ENCODE measurements at places on chromosomes 3 and 15. TPM values are rescaled to one million over a fixed set of nuclear protein-coding genes. Genes with fewer than 3 reads are reported as not detected.
A peak's percentile ranks its signal among the peaks of the same experiment; 100 is the strongest.

- peak; percentile 59 for DNase-seq
Measured at GRCh38 chr3:195441476-195441991, 1.3 kb downstream of the ACAP2 start.

TMC3 gene
- not detected for total RNA-seq

DNA sequence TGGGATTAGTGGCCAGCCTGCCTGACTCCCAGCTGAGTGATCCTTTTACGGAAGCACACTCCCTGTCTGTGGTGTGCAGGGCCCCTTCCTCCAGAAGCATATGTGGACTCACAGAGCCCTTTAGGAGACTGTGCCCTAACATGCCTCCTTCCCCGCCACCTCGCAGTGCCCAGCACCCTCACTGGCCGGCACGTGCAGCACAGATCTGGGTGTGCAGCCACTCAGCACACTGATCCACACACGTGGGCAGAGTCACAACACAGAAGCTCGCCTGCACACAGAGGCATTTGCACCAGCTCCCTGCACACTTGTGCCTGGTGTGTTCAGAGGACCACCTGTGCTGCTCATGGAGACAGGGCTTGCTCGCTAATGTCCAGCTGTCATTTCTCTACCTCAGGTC, 23.6 kb upstream of the CSPG4 start:
- DNase-seq: no peak

PRKCD gene
- 5.4 TPM for total RNA-seq

DNA sequence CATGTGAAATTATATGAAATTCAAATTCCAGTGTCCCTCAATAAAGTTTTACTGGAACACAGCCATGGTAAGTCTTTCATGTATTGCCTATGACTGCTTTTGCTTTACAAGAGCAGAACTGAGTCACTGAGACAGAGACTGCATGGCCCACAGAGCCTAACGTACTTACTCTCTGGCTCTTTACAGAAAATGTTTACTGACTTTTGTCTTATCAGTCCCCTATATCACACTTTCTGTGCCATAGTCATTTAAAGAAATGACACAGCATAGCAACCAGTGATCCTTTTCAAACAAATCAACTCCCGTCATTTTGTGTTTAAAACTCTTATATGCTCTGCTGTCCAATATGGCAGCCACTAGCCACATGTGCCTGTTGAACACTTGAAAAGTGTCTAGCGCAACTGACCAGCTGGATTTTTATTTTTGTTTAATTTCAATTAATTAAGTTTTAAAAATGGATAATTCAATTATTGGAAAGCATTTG, 129.7 kb upstream of the CDIN1 start:
- DNase-seq: no peak

DNAH12 gene
- total RNA-seq: 0.22 TPM

GRCh38 chr3:124964387-124964786, 29.8 kb upstream of the MUC13 start:
- DNase-seq: no peak

Measured in glutamatergic neuron (in vitro differentiated cells).